ENCODE measurements at places on chromosomes 6 and 20.

DNA sequence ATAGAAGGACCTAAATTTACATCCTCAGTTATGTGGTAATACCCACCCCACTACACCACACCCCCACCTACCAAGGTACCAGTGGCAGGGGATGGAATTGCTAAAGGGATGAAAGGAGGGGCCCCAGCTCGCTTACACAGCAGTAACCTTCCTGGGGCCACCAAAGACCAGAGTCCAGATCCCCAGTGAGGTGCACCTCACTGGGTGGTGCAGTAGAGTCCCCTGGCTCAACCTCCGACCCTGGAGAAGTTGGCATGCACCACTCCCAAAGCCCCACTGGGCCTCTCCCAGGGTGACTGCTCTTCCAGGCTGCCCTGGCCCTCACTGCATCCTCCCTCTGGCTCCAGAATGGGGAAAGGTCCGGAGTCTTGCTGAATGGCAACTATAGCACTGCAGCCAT is 816 bp downstream of the UNC5CL start:
- no peak for DNase-seq

DNA sequence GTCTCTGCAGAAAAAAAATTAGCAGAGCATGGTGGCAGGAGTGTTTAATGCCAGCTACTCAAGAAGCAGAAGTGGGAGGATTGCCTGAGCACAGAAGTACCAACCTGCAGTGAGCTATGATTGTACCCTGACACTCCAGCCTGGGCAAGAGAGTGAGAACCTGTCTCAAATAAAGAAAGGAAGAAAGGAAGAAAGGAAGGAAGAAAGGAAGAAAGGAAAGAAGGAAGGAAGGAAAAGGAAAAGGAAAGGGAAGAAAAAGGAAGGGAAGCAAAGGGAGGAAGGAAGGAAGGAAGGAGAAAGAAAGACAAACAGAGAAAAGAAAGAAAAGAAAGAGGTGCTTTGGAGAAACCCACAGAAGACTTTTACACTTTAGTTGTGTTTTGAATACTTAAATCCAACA is 12.8 kb upstream of the PDCD2 start:
- DNase-seq = no peak

GRCh38 chr6:34551720-34552119 is 4.4 kb downstream of the SPDEF start:
- DNase-seq = no peak

- DNase-seq = no peak
Measured at GRCh38 chr6:21110684-21111083, 482.9 kb upstream of the SOX4 start.

DNA sequence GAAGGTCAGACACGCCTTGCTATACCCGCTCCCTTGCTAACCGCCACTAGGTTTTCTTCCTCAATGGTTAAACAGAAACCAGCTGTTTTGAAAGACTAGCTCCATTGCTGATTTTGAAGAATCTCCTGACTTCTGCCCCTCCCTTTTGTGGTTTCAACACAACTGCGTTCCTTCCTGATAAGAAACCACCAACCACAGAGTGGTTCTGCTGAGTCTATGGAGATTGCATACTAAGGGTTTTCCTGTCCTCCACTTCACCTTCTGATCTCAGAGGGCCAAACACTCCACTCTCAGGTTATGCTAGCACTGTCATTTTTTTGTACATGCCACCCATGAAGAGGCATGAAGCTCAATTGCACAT is 207.9 kb downstream of the MYLK4 start:
- peak; percentile 99 for DNase-seq

- DNase-seq = no peak
Measured at GRCh38 chr6:106300944-106301343, 24.6 kb downstream of the ATG5 start.

GRCh38 chr6:143585241-143585640 is 73.7 kb upstream of the FUCA2 start:
- DNase-seq = no peak

GRCh38 chr20:37358366-37359150 is 12.6 kb downstream of the SRC start:
- DNase-seq = no peak

GRCh38 chr6:90175627-90176538 is 120.8 kb downstream of the BACH2 start:
- DNase-seq = no peak

- no peak for DNase-seq
Measured at GRCh38 chr6:25083784-25084507, 148.2 kb upstream of the RIPOR2 start.

- no peak for DNase-seq
Measured at GRCh38 chr6:105091140-105091829, 88.5 kb downstream of the POPDC3 start.

- DNase-seq = no peak
Measured at GRCh38 chr20:21129861-21130260, 4.0 kb downstream of the KIZ start.

GRCh38 chr20:24787071-24787470 is 162.0 kb upstream of the CST7 start:
- no peak for DNase-seq

GRCh38 chr6:54878718-54879117 is 32.1 kb downstream of the FAM83B start:
- DNase-seq = no peak

- DNase-seq = peak; percentile 38
Measured at GRCh38 chr6:170048615-170049256, 242.1 kb downstream of the DLL1 start.

Data from GF-D8 (cell line).